WERI-Rb-1 (cell line): ENCODE measurements at places on chromosomes 12 and 14.

- DNase-seq: no peak
These were observed 269.8 kb downstream of the TMEM132C start for GRCh38 chr12:128536810-128537209.

DNA sequence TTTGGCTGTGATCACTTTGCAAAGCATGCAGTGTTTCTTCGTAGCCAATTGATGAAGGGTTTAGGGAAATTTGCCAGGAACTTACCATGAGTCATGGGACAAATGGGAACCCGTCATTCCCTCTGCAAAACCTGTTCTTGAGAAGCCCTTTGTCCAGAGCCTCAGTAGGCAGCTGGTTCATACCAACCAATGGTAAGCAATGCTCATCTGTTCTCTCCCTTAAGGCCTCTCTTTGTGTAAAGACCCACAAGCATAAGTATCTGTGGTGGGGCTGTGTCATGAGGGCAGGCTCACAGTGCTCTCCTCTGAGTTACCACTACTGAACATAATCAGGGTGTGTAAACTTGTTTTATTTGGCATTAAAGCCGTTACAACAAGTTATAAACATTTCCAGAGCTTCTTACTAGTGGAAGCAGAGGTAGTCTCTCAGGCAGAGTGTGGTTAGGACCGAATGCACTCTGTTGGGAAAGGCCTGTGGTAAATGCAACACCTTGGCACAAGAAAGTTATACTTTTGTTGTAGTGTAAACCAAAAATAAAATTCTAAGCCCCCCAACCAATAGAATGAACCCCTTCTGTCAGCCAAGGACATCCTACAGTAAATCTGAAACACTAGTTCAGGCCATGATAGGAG, 119.8 kb downstream of the SINHCAF start:
- no peak for DNase-seq

DNA sequence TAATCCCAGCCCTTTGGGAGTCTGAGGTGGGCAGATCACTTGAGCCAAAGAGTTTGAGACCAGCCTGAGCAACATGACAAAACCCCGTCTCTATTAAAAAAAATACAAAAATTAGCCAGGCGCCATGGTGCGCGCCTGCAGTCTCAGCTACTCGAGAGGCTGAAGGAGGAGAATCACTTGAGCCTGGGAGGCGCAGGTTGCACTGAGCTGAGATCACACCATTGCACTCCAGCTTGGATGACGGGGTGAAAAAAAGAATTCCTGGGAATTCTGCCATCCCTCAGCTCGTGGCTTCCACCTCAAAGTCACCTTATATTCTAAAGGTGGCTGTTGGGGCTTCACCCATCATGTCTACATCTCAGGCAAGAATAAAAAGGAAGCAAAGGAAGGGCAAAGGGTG, 12.9 kb downstream of the BCL2L14 start:
- no peak for DNase-seq

DNA sequence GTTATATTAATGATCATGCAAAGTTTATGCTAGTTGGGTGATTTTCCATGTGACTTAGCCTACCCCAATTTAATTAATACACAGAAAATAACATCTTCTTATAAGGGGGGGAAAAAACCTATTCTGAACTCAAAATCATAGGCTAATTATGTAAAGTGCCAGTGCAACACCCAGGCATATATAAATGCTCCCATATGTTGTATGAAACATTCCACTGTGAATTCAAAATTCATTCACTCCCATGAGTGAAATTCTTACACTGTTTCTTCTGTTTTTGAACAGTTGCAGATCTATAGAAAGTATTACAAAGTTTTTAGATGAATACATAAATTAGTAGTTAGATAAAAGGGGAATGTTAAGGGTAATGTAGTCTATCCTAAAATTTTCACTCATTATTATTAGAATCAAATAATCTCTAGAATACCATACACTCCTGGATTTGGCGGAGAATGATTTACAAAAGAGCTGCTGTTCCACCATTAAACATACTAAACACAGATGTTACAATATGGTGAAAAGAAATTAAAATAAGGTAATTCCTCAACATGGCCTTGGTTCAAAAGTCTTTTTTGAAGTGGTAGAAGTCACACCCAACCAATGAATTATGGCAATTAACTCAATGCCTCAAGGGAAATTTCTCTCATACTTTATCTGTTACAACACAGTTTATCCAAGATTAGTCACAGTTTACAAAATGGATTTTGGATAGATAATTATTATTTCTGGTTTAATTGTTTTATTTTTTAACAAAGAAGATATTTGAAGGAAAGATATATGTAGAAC, 454.1 kb upstream of the FLRT2 start:
- no peak for DNase-seq

GRCh38 chr12:14264316-14264715, 101.2 kb upstream of the ATF7IP start:
- DNase-seq: no peak

DNA sequence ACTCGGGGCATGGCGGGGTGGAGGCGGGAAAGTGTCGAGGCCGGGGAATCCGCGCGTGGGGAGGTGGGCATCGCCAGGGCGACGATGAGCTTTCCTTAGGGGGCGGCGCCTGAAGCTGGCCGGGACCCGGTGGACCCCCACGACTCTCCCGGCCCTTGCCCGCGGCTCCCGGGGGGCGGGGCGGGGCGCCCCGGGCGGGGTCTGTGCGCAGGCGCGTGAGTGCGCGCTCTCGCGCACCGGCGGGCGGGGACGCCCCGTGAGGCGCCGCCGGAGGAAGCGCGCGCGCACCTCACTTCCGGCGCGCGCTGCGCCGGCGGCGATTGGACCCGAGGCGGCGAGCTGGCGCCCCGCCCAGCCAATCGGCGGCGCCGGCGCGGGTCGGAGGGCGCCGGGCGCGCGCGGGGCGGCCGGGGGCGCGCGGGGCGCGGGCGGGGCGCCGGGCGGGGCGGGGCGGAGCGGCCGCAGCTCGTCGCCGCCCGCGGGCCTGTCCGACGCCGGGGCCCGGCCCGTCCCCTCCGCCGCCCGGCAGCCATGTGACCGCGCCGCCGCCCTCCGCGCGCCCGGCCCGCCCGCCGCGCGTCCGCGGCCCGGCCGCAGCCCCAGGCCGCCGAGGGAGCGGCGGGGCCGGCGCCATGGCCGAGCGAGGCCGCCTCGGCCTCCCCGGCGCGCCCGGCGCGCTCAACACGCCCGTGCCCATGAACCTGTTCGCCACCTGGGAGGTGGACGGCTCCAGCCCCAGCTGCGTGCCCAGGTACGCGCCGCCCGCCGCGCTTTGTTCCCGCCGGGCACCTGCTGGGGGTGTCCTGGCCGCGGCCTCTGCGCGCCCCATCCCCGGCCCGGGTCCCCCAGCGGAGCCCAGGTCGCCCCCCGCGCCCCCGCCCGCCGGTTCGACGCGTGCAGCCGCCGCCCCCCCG, at the start of gene PACS2:
TSS of gene PACS2 (plus strand) at position 462 of the 914 bp plus-strand sequence. CDS start at position 633, 171 bp downstream.
- peak; percentile 62 for DNase-seq

GRCh38 chr14:66507181-66507721, 696 bp upstream of the GPHN start:
- DNase-seq: no peak

DNA sequence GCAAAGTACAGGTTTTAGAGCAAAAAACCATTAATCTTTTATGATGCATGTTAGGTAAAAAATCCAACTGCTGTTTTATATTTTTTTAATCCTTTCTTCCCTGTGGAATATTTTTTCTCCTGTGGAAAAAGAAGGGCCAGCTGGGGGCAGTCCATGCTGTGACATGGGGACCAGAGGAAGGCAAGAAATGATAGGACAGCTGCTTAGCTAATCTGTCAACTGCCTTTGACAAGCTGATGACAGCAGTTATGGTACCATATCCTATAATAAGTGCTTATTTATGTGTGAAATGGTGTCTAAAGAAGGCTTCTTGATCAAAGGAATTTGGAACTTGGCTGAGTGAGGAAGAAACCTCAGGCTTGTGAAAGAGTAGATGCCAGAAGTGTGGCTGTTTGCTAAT, 452.4 kb upstream of the NOVA1 start:
- DNase-seq: peak; percentile 6
